ENCODE measurements at places on chromosomes 1 and 21. TPM values are rescaled to one million over a fixed set of nuclear protein-coding genes. Genes with fewer than 3 reads are reported as not detected.

DNA sequence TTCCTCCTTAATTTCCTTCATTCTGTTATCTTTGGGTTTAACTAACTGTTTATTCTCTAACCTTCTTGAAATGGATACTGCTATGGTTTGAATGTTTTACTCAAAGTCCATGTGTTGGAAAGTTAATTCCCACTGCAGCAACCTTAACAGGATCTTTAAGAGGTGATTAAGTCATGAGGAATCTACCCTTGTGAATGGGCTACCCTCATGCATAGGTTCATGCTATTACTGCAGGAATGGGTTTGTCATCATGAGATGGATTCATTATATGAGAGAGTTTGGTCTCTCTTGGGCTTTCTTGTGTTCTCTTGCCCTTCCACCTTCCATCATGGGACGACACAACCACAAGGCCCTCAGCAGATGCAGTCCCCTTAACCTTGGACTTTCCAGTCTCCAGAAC lies 516.9 kb downstream of the ADGRL2 start:
- H3K27me3 ChIP-seq = no peaks in the 10 kb centered on the region
- no peaks in the 10 kb centered on the region for H3K36me3 ChIP-seq
- no peak overlapping the region for H3K27ac ChIP-seq
- no peak overlapping the region for H3K4me3 ChIP-seq

Gene CD1D
- total RNA-seq = 1.8 TPM

Gene PPFIA4
- not detected for total RNA-seq

GRCh38 chr1:212295579-212295978 lies 10.4 kb downstream of the PPP2R5A start:
- H3K36me3 ChIP-seq = no peaks in the 10 kb centered on the region
- no peak overlapping the region for H3K4me3 ChIP-seq
- peaks cover 49% of the 10 kb centered on the region for H3K4me1 ChIP-seq
- no peak for DNase-seq

GRCh38 chr1:224760163-224760562 lies 144.0 kb downstream of the CNIH3 start:
- no peak overlapping the region for H3K27ac ChIP-seq
- no peaks in the 10 kb centered on the region for H3K36me3 ChIP-seq
- no peak for DNase-seq
- H3K4me1 ChIP-seq = no peaks in the 10 kb centered on the region

DNA sequence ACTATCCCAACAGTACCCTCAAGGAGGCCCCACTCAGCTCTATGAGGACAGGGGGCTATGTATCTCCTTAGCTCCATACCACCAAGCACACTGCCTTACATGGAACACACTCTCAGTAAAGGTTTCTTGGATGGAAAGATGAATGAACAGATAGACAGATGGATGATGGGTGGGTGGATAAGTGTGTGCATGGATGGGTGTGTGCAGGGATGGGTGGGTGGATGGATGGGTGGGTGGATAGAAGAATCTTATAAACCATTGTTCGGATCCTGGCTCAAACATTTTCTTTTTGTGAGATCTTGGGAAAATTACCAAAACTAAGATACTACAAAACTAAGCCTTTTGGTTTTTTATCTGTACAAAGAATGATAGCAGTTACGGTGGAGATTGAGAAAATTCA lies 111.0 kb upstream of the NFIA start:
- H3K27me3 ChIP-seq = no peaks in the 10 kb centered on the region
- no peak for DNase-seq
- no peak overlapping the region for H3K27ac ChIP-seq
- H3K36me3 ChIP-seq = no peaks in the 10 kb centered on the region
- no peak overlapping the region for H3K4me3 ChIP-seq

Gene SV2A
- total RNA-seq = 0.33 TPM

Gene C4BPA
- 8.9 TPM for total RNA-seq

Gene FMO5
- total RNA-seq = 30.6 TPM

DNA sequence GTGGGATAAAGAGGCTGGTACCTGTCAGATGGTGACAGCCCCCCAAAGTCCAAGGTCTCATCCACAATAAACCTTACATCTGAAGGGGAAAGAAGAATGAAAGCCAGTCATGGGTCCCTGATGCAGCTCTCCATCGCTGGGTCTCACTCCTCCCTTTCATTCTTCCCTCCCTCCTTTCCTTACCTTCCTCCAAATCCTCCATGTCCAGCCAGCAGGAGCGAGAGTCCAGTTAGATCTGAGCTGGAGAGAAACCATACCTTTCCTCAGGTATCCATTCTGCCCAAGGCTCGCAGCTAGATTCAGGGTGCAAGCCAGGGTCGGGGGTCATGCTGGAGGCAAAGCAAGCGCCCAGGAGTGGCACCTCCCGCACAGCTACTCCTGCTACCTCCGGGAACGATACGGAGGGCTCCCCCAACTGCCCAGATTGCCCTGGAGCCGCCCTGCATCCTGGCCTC lies 421 bp downstream of the PSRC1 start:
- H3K27me3 ChIP-seq = no peaks in the 10 kb centered on the region
- peaks cover 20% of the 10 kb centered on the region for H3K4me1 ChIP-seq
- no peaks in the 10 kb centered on the region for H3K36me3 ChIP-seq
- H3K4me3 ChIP-seq = no peak overlapping the region

GRCh38 chr1:184622136-184622823 lies 132.4 kb downstream of the EDEM3 start:
- no peaks in the 10 kb centered on the region for H3K27me3 ChIP-seq
- no peaks in the 10 kb centered on the region for H3K4me1 ChIP-seq
- H3K36me3 ChIP-seq = no peaks in the 10 kb centered on the region
- H3K27ac ChIP-seq = peak overlapping the region; percentile 38

DNA sequence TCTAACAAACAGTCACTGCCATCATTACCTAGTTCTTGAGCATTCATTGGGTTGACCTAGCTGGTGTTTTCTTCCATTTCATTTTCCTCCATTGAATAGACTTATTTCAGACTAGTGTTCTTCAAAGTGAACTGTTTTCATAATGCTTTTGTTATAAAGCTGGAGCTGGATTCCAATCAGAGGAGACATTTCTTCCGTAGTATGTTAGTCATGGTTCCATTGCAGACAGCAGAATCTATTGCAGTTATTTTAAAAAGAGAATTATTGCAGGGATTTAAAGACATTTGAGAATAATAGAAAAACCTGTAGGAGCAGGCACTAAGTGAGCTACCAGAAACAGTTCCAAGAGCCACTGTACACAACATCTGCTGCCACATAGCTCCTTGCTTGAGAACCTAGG lies 50.0 kb downstream of the HHAT start:
- peaks cover under 1% of the 10 kb centered on the region for H3K4me1 ChIP-seq
- DNase-seq = no peak
- H3K27ac ChIP-seq = no peak overlapping the region
- no peaks in the 10 kb centered on the region for H3K27me3 ChIP-seq
- no peak overlapping the region for H3K4me3 ChIP-seq

Gene IBA57
- 13.5 TPM for total RNA-seq

Gene MRPS21
- total RNA-seq = 23.4 TPM

DNA sequence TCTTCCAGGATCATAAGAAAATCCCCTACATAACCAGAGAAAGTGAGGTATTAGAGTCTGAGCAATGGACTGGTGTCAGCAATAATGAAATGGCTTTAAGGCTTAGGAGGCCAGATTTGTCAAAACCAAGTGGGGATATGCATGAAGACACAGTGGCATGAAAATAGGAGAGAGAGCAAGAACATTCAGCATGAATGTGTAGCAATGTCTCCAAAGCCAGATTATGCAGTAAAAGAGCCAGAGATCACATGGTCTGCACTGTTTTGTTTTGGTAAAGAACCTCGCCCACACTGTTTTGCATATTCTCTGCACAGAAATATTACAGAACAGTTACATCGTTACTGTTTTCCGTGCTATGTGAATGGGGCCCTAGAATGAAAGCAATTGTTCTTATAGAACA lies 589.4 kb downstream of the PLPP3 start:
- H3K4me3 ChIP-seq = no peak overlapping the region
- no peak for DNase-seq
- no peaks in the 10 kb centered on the region for H3K4me1 ChIP-seq
- no peak overlapping the region for H3K27ac ChIP-seq
- H3K27me3 ChIP-seq = no peaks in the 10 kb centered on the region

- no peak overlapping the region for H3K27ac ChIP-seq
- no peaks in the 10 kb centered on the region for H3K36me3 ChIP-seq
- no peak for DNase-seq
- H3K4me1 ChIP-seq = no peaks in the 10 kb centered on the region
- no peak overlapping the region for H3K4me3 ChIP-seq
Observed at GRCh38 chr1:153801028-153801625, 25.9 kb downstream of the SLC27A3 start.

DNA sequence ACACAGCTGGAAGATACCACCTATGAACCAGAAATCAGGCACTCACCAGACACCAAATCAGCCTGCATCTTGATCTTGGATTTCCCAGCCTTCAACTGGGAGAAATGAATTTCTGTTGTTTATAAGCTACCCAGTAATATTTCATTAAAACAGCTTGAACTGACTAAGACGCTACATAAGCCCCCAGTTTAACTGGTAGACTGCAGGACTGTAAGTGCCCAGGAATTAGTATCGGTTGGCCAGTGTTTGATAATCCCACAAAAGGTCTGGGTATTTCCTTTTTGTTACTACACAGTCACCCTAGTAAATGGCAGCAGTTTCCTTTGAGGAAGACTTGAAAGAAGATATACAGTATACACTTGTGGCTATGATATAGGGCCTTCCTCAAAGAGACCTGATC lies 7.3 kb upstream of the SLC35D1 start:
- no peaks in the 10 kb centered on the region for H3K27me3 ChIP-seq
- no peak overlapping the region for H3K4me3 ChIP-seq
- H3K27ac ChIP-seq = no peak overlapping the region

GRCh38 chr1:107009281-107009680 lies 47.2 kb upstream of the PRMT6 start:
- H3K4me3 ChIP-seq = no peak overlapping the region
- no peak for DNase-seq
- H3K27ac ChIP-seq = no peak overlapping the region
- H3K4me1 ChIP-seq = no peaks in the 10 kb centered on the region

GRCh38 chr1:64923294-64923718 lies 43.0 kb downstream of the JAK1 start:
- DNase-seq = no peak
- no peak overlapping the region for H3K27ac ChIP-seq
- H3K36me3 ChIP-seq = no peaks in the 10 kb centered on the region

DNA sequence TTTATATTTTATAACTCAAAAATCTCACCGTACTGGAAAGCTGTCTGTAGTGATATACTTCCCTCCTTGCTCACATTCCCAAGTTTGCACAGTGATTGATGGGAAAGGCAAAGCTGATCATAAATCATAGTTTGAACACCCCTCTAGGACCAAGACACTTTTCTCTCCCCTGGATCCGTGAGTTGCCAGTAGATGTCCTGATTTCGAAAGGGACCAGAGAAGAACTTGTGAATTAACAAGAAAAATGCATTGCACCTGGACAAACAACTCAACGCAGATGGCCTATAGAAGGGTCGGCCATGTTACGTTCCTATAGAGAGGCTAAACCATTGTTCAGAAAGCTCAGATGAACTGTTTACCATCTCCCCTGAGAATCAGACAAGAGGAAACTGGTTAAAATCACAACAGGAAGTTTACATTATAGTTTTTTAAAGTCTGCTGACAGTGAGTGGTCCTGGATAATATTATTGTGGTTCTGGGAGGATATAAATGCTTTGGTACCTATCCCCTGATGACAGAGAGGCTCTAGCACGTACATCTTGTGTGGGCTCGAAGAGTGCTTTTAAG lies 124.0 kb upstream of the SLC45A1 start:
- H3K36me3 ChIP-seq = no peaks in the 10 kb centered on the region
- H3K4me3 ChIP-seq = no peak overlapping the region
- H3K4me1 ChIP-seq = peaks cover 25% of the 10 kb centered on the region
- H3K27me3 ChIP-seq = no peaks in the 10 kb centered on the region

DNA sequence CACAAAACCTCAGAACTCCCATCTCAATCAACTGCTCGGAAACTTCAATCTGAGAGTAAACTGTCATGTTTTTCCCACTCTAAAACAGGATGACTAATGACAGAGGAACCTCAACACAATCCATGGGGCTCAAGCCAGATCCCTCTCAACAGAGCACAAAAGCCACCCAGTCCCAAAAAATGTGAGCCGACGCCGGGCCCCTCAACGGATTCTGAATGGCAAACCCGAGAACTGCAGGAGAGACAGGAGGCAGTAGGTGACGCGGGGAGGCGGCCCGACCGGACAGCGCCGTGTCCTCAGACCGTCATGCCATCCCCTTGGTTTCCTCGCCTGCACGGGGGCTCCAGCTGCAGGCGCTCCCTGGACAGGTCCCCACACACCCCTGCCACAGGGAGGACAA lies 53.4 kb downstream of the SSBP3 start:
- no peaks in the 10 kb centered on the region for H3K27me3 ChIP-seq
- no peak overlapping the region for H3K27ac ChIP-seq
- DNase-seq = no peak
- peaks cover 40% of the 10 kb centered on the region for H3K4me1 ChIP-seq
- no peaks in the 10 kb centered on the region for H3K36me3 ChIP-seq

DNA sequence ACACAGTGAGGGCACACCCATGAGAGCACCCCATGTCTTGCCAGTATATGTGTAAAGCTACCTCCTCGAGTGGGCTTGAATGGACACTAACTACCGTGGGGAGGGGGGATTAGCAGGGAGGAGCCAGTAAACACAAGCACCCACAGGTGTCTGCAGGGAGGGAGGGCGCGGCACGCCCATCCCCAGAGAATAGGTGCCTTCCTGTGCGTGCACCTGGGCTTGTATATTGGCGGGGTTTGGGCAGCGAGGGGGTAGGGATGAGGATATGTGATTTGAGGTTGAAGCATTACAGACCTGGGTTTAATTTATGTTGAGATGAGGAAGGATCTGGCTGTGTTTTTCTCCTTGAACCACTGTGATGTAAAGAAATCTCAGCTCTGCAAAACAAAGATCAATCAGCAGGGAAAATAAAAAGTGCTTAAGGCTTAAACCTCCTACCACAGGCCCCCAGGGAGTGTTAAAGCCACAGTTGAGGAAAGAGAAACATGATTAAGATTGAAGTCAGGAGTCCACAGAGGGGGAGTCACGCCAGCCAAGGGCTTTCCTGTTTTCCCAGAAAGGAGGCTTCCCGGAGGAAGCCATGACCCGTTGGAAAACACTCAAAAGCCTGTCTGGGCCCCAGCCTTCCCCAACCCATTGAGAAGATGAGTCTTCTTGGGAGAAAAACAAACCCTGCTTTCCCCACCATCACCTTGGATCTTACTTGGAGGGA lies 80.0 kb downstream of the CAMK2N1 start:
- peak; percentile 9 for DNase-seq
- H3K27me3 ChIP-seq = no peaks in the 10 kb centered on the region
- H3K4me3 ChIP-seq = no peak overlapping the region
- H3K27ac ChIP-seq = no peak overlapping the region

Gene OR2T29
- not detected for total RNA-seq

Gene CNIH4
- 15.0 TPM for total RNA-seq

DNA sequence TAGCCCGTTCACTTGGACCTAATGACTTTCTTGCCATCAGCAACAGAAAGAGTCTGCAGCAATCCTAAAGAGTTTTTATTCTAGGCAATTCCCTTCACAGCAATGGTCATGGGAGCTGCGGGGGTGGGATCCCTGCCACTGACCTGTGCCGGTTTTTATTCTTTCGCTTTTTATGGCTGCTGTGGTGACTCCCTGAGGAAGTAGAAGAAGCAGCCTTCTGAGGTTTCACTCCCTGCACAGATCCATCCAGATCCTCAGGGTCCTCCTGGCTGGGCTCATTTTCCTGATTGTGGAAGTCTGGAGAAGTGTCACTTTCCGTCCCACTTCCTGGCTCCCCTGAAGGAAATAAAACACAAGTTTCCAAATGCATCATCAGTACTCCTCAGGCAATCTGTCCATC lies 12.9 kb downstream of the MEAF6 start:
- no peak for DNase-seq
- H3K27me3 ChIP-seq = no peaks in the 10 kb centered on the region

Gene CCDC181
- total RNA-seq = 8.2 TPM

Data from body of pancreas (tissue), 4 donors.